ENCODE measurements at places on chromosomes 5 and 9.

GRCh38 chr5:139636207-139636792, 11.8 kb upstream of the CXXC5 start:
- DNase-seq, result peak; percentile 88

GRCh38 chr5:54832858-54833257, 152.5 kb downstream of the ESM1 start:
- DNase-seq, result peak; percentile 44

GRCh38 chr5:96022971-96023370, 61.3 kb upstream of the ELL2 start:
- no peak for DNase-seq

- DNase-seq, result no peak
Measured at GRCh38 chr9:91776409-91777291, 173.4 kb downstream of the ROR2 start.

DNA sequence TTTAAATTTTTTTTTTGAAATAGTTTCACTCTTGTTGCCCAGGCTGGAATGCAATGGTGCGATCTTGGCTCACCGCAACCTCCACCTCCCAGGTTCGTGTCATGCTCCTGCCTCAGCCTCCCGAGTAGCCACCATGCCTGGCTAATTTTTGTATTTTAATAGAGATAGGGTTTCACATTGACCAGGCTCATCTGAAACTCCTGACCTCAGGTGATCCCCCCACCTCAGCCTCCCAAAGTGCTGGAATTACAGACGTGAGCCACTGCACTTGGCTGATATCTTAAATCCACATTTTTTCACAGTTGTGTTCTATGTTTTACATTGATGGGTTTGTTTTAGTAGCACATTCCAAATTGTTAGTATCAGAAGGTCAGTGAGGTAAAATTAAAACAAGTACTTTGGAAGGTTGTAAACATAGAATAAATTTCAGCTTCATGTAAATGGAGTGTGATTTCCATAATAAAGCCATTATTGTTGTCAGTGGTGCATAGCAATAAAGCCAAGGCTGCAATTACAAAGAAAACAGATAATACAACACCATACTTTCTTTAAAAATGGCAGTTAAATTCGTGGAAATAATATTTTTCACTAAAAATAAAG, 287.2 kb downstream of the ARRDC3 start:
- no peak for DNase-seq

GRCh38 chr5:57185313-57185712, 11.5 kb downstream of the GPBP1 start:
- no peak for DNase-seq

DNA sequence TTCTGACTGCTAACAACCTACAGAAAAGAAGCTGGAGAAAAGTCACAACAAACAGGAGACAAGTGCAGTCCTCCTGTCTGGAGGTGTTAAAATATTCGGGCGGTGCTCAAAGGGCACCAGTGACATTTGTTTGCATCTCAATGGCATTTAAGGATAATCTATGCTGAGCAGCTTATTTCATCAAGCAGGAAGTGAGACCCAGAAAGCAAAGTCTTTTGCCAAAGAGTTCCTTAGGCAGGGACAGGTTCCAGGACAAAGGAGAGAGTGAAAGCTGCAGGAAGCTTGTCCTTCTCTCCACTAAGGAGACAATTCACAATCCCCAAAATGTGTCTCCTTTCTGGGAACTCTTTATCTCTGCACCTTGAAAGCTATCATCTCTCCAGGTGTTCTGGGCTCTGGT, 38.7 kb upstream of the CDK20 start:
- DNase-seq, result no peak

- no peak for DNase-seq
Measured at GRCh38 chr5:17976404-17976803, 342.1 kb downstream of the TAF11L14 start.

- no peak for DNase-seq
Measured at GRCh38 chr9:80899208-80899607, 790.1 kb downstream of the TLE1 start.

DNA sequence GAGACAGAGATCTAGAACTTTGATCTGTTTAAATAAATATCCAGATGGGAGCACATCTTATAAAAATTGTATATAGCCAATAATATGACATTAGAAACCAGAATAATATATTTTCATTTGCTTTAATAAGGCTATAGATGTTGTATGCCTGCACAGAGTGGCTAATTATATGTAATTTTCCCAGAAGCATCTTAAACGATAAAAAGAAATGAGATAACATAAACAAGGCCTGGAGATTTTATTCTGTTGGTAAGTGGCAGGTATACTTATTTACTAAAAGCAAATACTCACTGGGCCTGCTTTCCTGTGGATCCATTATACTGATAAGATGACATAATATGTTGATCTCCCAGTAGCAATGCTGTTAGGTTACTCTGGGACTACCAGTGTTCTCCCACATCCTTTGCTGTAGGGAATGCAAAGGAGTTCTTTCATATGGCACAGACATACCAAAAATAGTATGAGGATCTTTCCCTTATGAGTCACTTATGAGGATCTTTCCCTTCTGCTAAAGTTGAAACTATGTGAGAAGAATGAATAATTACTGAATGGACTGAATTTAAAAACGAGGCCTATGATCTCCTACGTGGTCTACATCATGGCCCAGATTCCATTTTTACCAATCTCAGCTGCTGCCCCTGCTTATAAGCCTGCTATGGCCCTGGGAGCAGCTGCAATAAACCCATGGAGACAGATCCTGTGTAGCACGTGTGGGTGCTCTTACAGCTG, 112.1 kb downstream of the NUDT12 start:
- no peak for DNase-seq

- no peak for DNase-seq
Measured at GRCh38 chr5:179227229-179227579, 118.1 kb downstream of the ADAMTS2 start.

- no peak for DNase-seq
Measured at GRCh38 chr5:9438596-9439354, 107.1 kb downstream of the SEMA5A start.

- DNase-seq, result no peak
Measured at GRCh38 chr5:5159282-5160103, 19.4 kb downstream of the ADAMTS16 start.

DNA sequence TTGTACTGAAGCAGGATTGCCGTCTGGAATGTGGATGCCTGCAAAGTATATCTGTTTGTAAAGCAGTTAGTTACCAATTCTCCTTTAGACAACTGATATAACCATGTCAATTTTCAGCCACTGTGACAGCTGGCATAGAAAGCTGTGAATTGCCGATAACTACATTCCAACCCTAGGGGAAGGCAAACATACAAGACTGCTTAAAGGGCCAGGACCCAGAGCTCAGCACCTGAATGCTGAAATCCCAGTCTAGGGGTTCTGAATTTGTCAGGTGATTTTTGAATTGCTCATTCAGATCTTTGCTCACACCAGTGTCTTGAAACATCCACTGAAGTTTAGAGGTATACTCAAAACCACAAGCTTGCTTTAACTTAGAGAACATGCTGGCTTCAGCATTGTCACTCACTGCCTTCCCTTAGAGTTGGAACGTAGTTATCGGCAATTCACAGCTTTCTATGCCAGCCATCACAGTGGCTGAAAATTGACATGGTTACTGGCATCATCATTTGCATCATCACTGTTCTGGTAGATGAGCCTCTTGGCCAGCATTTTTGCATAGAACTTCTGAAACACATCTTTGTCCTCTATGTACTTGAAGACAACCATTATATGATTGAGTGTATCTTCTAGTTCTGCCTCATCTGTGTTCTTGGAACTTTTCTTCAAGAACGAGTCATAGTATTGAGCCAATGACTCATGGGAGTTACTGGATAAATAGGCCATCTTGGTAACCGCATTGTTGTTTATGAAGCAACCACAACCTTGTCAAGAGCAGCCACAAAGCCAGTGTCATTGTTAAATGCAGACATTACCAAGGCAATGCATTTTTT, 82.1 kb downstream of the CCDC192 start:
- no peak for DNase-seq

DNA sequence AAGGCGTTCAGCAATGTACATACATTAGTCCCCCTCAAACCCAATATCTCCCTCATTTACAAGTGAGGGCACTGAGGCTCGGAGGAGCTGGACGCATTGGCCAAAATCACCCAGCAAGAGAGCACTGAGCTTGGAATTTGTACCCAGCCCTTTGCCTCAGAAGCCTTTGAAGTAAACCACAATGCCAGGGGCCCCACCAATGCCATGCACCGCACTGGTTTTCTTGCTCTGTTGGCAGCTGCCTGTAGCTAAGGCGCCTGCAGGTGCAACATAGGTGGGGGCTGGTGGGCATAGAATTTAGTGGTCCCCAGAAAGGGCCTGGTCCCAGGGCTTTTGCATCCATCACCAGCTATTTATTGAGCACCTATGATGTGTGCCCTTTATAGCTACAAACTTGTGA, 37.3 kb upstream of the FUBP3 start:
- no peak for DNase-seq

DNA sequence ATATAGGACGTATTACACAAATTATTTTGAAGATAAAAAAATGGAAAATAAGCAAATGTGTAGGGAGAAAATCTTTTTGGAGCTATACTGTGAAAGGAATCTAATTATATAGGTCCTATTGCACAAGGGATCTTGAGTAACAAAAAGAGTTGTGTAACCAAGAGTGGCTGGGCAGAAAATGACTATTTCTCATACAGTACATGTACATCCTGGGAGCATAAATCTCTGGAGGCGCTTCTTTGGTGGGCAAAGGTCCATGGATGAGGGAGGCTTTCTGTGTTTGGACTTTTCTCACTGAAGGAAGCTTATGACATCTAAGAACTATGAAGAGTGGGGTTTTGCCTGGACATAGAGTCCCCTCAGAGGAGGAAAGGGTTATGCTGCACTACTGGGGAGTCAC, 29.8 kb downstream of the ANKS6 start:
- DNase-seq, result no peak

GRCh38 chr5:6840136-6840793, 127.0 kb downstream of the TENT4A start:
- no peak for DNase-seq

- DNase-seq, result no peak
Measured at GRCh38 chr9:91884696-91885687, 65.0 kb downstream of the ROR2 start.

DNA sequence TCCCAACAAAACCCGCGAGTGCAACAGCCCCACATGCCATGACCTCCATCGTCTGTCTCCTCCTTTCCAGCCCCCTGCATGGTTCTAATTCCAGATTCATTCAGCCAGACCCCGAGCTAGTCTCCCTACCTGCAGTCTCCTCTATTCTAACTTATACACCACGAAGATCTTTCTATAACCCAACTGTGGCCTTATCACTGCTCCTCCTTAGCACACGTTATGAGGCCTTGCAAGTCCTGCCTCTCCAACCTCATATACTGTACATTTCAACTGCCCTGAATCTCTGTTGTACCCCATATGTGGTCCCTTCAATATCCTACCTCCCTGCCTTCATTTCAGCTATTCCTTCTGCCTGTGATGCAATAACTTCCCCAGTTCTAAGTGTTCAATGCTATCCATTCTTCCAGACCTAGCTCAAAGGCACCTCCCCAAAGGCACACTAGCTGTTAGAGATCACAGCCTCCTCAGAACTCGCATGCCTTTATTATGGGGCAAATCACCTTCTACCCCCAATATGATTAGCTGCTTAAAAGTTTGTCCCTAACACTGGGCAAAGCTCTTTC, 215.1 kb upstream of the TRIM32 start:
- DNase-seq, result no peak

- DNase-seq, result peak; percentile 81
Measured at GRCh38 chr5:67165526-67166459, 30.8 kb downstream of the CD180 start.

DNA sequence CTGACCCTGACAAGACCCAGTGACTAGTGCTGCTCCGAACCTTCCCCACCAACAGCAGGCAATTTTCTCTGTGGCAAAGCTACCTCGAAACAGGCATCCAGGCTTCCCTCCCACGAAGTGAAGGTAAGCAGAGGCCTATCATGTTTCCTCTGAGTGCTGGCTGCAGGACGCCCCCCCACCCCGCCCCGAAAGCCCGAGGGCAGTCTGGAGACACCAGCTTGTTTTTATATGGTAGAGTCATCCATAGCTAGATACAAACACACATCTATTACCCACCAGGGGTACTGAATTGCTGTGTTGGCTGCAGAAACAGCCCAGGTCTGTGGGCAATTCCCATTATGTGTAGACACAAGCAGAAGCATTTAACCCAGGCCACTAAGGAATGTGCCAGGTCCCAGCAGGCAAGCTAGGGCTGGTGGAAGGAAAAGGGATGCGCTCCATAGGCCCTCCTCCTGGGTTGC, 40.4 kb downstream of the LIX1 start:
- DNase-seq, result no peak

- DNase-seq, result peak; percentile 14
Measured at GRCh38 chr5:50445296-50445949, 4.3 kb upstream of the EMB start.

- DNase-seq, result no peak
Measured at GRCh38 chr5:149537374-149537975, 13.8 kb downstream of the CSNK1A1 start.

DNA sequence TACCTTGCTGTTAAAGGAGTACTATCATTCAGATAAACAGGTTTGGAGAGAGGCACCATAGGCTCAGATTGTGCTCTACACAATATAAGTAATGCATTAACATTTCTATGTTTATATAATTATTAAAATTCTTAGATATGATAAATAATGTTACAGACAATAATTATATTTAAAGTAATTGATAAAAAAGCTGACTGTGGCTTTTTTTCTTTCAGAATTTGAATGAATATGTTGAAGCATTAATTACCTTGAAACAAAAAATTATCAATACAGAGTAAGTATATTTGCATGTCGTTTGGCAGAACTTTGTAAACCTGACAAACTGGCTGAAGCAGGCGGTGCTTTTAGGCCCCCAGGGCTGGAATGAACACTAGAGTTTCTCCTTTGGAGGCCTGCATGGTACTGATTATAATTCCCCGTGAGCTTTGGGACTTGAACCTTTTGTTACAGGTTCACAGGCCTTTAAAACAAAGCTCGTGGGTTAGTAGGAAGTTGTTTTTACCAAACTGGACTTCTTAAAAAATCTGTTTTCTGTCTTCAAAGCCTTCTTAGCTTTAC, 13.8 kb downstream of the ICE1 start:
- DNase-seq, result no peak

DNA sequence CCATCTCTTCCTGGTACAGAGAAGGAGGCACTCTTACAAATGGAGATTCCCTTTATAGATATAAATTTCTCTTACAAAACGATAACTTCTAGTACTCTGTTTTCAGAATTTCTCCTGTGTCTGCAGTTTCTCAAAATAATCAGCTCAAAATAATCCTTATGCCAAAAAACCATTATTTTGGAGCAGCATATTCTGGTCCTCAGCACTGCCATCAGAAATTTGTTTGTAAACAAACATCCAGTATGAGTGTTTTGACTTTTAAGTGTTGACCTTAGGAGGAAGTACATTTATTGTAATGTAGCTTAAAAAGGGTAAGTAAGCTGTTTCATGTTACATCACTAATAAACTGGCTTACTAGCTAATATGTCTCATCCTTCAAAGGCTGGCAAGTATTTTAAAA, 52.8 kb upstream of the SNAPC3 start:
- no peak for DNase-seq
